Foreskin keratinocyte (primary cell): ENCODE measurements at places on chromosomes 4 and X.

- peak; percentile 66 for DNase-seq
These were observed 424.2 kb downstream of the PDGFC start for GRCh38 chr4:156547439-156547838.

DNA sequence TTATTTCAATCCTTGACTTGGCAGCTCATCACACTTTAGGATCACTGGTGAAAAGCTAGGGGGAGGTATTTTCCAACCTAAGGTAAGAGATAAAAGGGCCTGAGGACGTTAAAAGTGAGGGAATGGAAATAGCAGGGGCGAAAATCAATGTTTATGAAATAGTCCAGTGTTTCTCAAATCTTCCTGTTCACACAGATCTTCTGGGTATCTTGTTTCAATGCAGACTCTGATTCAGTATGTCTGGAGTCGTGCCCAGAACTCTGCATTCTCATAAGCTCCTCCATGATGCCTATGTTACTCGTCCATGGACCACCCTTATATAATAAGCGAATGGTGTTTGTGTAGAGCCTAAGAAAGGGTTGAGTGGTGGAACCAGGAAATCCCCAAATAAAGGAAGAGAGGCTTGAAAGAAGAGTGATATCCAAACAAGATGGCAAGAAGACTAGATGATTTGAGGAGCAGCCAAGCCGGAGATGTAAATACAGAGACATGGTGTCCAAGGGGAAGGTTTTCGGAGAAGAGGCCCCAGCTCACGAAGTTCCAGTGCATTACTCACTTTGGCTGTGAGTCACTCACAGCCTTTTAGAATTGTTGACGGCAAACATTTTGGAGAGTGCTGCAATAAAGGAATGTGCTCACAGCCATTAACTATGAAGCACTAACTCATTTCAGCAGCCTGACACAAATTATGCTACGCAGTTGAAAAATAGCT lies 215.6 kb upstream of the PPARGC1A start:
- DNase-seq = peak; percentile 80

DNA sequence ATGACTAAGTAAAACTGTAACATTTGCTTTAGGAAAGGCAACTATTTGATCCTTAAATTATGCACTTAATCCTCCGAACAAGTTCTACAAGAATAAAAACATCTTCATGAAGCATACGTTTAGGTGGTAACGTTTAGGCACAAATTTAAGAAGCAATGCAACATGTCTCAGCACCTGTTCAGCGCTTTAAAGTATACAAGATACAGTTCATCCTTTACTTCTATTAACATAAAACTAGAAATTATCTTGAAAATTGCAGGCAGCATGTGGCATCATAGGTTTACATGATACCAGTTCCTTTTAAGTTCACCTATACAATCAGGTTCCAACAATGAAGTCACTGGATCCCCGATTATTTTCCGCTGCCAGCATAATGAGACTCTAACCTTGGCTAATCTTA lies 1.5 kb downstream of the PLA2G12A start:
- DNase-seq = peak; percentile 28

GRCh38 chrX:19343535-19344408 lies at the start of gene PDHA1:
Gene PDHA1 (plus strand): TSS chrX:19343927. CDS start chrX:19344038, 111 bp downstream.
- DNase-seq = peak; percentile 81

GRCh38 chrX:54173791-54174190 lies 9.3 kb downstream of the FAM120C start:
- DNase-seq = no peak

- DNase-seq = no peak
These were observed 6.9 kb upstream of the CLOCK start for GRCh38 chr4:55553441-55554201.
